Stimulated activated CD4-positive, alpha-beta T cell treated with anti-CD3 and anti-CD28 coated beads, Interleukin-2, amount 100 ng/mL, for 4 hours (primary cell): ENCODE measurements at places on chromosomes 4 and X.

DNA sequence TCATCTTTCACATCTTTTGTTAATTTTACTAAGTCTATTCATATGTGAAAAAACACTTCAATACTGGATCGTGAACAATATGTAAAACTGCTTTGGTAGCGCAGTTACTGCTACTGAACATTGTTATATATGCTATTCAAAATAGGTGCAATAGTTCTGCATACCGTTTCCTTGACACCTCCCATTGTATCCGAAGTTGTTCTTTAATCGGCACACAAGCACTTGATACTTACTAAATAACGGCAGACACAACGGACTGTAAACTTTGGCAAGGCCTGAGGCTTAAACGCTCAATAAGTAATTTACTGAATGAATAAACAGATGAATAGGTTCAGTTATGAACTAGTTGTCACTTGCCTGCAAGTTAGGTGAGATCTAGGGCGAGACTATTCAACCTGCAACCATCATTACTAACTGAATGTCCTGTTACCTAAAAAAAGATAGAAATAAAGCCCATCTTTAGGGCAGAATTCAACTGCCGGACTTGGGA, 620 bp downstream of the ANAPC10 start:
- no peak for DNase-seq

DNA sequence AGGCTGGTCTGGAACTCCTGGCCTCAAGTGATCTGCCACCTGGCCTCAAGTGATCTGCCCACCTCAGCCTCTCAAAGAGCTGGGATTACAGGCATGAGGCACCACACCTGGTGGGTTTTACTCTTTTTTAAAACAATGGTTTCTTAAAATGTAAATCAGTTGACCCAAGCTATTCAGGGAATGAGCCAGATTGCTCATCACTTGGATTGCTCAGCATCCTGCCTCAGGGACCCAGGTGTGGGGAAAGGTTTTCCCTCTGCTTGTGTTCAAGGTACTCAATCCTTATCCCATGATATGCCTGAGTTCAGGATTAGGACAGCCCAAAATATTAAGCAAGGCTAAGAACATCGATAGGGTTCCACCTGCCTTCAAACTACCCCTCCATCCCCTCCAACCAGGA, 67.4 kb downstream of the CHRNA9 start:
- no peak for DNase-seq

GRCh38 chr4:1754336-1754735, 33.0 kb downstream of the TACC3 start:
- DNase-seq = no peak

DNA sequence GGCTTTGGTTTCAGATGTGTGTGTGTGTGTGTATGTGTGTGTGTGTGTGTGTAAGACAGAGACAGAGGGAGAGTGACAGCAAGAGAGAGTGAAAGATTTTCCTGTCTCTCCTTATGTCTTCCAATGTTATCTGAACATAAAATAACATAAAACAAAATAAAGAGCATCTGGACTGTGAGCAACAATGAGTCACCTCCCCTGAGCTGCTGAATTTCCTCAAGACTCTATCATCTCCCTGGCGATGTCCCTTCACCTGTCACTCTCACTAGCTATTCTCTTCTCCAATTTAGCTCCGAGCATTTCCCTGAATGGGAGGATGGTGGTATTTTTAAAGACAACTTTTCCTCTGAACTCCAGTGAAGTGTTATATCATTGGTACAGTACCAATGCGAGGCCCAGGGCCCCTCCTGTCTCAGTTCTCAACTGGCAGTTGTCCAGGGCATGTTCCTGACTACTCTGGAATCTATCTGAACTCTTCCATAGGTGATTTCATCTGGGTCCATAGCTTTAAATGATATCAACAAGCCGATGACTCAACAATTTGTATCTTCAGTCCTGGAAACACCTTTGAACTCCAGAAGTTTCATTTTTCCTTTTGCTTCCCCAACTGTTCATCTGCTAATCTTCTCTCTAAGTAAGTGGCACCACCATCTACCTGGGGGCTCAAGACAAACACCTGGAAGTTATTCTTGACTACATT, 195.0 kb upstream of the CLNK start:
- DNase-seq = no peak

- DNase-seq = no peak
These were observed 36.3 kb upstream of the SPINK2 start for GRCh38 chr4:56857601-56858309.

DNA sequence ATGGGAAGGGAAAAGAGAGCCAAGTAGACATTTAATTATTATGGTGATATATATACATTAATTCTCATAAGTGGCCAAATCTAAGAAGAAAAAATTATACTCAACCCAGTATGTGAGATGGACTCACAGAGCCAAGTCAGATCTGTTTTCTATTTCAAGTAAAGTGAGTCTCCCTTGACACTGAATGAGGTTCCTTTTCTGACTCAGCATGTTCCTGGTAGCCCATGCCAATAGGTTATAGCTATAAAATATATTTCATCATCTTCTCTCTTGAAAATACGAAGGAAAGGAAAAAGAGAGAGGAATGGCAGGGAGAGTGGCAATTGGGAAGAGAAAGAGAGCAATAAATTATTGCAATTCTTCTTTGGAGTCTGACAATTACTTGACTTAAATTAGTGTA, 68.8 kb upstream of the GRIA2 start:
- no peak for DNase-seq

DNA sequence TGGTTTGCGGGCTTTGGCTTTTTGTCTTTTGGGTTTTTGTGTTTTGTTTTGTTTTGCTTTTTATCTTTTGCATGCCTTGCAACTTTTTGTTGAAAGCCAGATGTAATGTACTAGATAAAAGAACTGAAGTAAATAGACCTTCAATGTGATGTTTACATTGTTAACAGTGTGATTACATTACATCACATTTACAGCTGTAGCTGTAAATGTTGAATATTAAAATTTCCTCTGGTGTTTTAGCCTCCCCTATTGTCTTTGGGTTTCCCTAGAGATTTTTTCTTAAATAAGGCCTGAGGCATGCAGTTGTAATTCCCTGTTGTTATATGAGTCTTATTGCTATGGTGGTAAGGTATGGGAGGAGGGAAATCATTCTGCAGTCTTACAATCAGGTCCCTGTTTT, 275.0 kb downstream of the PARM1 start:
- DNase-seq = no peak

DNA sequence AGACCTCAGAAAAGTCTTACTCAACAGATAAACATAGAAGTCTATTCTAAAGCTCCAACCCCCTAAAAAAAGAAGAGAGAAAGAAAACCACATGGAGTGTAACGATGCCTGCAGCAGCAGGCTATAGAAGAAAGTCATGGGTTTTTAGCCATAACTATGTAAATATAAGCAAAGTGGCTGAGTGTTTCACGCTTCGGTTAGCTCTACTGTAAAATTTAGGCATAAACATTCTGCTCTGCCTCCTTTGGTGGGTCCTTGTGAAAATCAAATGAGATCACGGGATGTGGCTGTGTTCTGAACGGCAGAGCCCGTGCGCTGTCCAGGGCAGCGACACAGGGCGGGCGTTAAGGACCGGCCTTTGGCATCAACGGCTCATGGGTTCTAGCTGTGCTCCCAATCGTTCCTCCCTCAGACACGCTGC, 78.4 kb downstream of the IRF2 start:
- no peak for DNase-seq

GRCh38 chrX:150769408-150769807, 76.2 kb downstream of the MTMR1 start:
- DNase-seq = no peak

- no peak for DNase-seq
These were observed 44.5 kb upstream of the NDP start for GRCh38 chrX:44017676-44018075.

DNA sequence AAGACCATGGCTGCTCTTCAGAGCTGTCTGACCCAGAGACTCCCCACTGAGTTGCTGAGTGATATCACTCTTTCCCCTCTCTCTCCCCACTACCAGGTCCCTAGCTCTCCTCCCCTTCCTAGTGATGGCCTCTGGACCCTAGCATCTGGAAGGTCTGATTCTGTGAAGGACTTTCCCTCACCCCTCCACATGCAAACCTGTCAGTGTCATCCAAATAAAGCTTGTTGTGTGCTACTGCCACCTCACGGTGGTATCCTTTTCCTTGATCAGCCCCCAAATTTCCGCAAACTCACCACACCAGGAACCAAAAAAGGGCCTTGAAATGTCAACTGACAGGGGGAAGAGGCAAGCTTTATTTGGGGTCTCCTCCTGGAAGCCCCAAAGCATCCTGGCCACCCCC, 500.2 kb downstream of the IDS start:
- no peak for DNase-seq

GRCh38 chrX:132740316-132741123, 217.9 kb downstream of the HS6ST2 start:
- no peak for DNase-seq

DNA sequence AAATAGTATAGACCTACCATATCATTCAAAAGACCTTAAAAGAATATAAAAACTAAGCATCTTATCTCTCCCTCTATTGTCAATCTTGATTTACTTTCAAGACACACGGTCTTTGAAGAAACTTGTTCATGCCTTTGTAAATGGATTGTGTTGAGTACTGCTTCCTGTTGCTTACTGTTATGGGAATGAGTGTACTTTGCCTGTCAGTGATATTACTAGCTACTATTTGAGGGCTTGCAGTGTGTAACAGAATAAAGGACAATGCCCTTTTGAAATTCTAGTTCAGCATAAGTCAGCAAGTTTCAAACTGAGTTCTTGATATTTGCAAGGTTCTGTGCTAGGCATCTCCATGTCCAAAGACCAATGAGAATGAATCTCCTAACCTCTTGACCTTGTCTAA, 36.0 kb downstream of the CDKL5 start:
- no peak for DNase-seq

DNA sequence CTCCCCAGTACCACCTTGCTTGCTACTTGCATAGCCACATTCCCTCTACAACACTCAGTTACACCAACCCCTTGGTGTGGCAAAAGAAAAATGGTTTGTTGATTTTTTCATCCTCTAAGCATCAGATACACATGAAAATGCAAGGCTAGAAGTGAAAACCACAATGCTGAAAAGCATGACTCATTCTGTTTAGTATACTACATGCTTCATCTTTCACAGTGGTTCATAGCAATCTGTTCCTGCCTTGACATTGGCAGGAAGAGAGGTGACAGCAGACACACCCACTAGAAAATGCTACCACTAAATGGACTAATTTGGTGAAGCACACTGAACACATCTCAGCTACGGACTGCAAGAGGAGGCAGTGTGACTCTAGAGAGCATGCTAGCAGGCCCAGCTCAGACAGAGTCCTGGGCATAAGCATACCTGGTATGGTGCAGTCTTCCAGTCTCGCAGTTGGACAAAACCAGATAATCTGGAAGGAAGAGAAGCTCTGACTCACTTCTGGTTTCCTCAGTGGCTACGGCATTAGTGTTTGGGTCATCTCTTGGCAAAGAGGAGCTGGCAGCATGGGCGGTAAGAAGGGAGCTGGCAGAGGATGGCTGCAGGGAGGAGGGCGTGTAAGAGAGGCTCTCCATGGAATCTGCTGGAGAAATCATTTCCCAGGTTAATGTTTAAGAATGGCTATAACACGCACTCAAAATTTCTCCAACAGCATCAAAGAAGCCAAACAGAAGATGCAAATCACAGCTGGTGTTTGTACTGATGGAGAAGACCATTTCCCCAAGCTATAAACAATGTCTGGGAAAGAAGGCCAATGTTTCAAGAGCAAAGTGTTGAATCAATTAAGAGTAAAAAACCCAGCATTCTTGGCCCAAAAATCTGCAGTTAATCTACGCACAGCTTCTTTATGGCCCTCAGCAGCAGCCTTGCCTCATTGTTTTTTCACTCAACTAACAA, 37.8 kb downstream of the GAB3 start:
- no peak for DNase-seq

DNA sequence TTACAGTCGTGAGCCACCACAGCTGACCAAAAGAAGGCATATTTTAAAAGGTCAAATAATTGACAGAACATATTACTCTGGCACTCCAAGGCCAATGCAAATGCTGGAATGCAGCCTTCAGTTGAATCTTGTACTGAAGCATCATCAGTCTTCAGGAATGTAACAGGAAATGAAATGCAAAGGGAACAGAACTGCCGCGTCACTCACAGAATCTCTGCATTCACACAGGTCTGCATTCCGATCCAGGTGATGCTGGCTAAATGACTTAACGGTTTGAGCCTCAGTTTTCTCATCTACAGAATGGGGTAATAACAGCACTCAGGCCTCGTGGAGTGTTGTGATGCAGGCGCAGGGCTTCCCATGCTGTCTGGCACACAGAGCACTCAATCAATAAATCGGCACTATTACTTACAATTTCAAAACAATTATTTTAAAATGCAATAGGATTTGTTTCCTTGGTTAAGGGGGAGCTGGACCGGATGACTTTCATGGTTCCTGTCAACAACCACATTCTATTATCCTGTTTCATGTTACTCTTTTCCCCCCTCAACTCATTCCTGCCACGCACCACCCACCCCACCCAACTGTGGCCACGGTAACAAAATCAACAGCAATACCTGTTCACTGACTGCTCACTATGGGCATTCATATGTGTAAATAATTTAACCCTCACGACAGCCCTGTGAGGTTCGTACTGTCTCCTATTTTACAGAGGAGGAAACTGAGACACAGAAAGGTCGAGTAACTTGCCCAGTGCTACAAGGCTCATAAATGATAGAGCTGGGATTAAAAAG, 32.4 kb downstream of the IGFBP7 start:
- DNase-seq = no peak

DNA sequence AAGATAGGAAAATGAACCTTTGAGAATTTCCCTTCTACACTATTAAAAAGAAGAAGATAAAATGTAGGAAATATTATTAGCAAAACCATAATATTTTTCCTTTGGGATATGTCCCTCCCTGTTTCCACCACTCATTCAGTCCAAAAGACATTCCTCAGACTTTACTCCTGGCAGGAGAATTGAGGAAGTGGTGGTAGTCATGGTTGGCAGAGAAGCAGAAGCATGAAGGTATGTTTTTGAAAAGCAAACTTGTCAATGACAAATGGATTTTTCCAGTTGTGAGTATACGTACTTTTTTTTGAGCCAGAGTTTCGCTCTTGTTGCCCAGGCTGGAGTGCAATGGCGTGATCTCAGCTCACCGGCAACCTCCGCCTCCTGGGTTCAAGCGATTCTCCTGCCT, 13.7 kb downstream of the STAG2 start:
- DNase-seq = no peak

GRCh38 chr4:158125310-158125709, 47.5 kb downstream of the GASK1B start:
- DNase-seq = no peak

- no peak for DNase-seq
These were observed 251.1 kb upstream of the HTR2C start for GRCh38 chrX:114332766-114333165.

- no peak for DNase-seq
These were observed 147.2 kb downstream of the RPA4 start for GRCh38 chrX:97030947-97031346.

GRCh38 chrX:3532581-3533085, 180.8 kb downstream of the PRKX start:
- DNase-seq = no peak
